T-helper 2 cell treated with Interferon-gamma antibody and Interleukin-4, amounts not matched to agents 5 μg/mL and 100 μg/mL, for 36 hours (primary cell): ENCODE measurements at places on chromosomes 2 and 18.

- no peak for DNase-seq
Measured at GRCh38 chr2:173990245-173990644, 25.1 kb upstream of the SP3 start.

GRCh38 chr2:206256706-206257205 lies 17.7 kb upstream of the ZDBF2 start:
- DNase-seq, result no peak

GRCh38 chr18:5155907-5156287 lies 41.2 kb downstream of the AKAIN1 start:
- DNase-seq, result no peak

GRCh38 chr2:65714866-65715265 lies 282.5 kb upstream of the SPRED2 start:
- no peak for DNase-seq

DNA sequence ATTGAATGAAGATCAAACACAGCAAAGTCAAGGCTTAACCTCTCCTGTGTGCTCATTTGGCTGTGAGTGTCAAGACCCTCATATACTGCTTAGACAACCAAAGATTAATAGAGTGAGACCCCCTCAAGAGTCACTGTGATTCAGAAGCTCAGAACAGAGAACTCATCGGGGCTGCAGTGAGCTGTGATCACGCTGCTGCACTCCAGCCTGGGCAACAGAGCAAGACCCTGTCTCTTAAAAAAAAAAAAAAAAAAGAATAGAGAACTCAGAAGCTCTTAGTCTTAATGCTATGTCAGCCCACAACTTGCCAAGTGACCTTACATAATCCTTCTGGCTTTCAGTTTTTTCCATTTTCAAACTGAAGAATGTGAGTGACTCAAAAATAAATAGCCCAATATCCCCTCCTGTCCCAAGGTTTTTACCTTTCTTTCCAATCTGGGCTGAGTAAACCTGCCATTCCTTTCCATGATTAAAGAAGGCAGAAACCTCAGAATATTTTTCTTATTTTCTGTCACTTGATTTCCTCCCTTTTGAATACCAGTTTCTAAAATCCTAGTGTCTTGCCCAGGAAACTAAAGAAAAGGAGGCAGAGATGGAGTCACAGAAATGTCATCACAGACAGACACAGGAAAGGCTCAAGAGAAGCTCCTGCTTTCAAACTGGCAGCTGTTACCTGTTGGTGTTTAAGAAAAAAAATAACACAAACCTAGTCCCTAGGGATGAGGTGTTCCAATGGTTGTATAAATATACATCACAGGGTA lies 102.4 kb downstream of the CACNB4 start:
- no peak for DNase-seq

DNA sequence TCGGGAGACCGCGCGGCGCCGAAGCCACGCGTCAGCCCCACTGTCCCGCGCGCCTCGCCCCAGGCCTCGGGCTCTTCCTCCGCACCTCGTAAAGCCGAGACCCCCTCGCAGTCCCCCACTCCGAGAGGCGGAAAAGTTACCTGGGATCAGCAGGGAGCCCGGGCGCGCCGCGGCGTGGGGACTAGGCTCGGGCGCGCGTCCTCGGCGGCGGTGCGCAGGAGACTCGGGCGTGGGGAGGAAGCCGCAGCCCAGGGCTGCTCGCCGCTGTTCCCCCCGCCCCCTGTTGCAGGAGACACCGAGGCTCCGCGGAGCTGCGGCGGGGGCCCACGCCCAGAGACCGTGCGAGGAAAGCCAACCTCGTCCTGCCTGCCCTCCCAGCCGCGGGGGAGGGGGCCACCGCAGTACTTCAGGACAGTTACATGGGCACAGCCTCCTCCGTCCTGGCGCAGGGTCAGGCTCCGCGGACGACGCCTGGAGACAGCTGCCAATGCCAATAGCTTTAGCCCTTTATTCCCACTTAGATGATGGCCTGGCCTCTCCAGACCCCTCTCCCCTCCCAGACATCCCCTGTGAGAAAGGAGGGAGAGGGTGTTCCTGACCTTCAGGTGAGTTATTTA lies at the start of gene EPB41L3:
EPB41L3 (minus strand) TSS at position 225 of the 617 bp plus-strand sequence. CDS start 54,814 bp downstream, outside the sequence.
- DNase-seq, result no peak

GRCh38 chr2:70202236-70202806 lies 11.5 kb upstream of the C2orf42 start:
- DNase-seq, result no peak

DNA sequence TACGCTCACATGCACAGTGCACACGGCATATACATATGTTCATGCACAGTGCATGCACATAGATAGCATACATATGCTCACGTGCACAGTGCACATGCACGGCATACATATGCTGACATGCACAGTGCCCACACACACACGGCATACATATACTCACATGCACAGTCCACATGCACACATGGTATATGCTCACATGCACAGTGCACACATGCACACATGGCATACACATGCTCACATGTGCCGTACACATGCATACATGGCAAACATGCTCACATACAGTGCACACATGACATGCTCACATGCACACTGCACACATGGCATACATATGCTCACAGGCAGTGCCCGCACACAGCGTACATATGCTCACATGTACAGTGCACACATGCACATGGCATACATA lies 97.7 kb upstream of the CTDP1 start:
- DNase-seq, result no peak

DNA sequence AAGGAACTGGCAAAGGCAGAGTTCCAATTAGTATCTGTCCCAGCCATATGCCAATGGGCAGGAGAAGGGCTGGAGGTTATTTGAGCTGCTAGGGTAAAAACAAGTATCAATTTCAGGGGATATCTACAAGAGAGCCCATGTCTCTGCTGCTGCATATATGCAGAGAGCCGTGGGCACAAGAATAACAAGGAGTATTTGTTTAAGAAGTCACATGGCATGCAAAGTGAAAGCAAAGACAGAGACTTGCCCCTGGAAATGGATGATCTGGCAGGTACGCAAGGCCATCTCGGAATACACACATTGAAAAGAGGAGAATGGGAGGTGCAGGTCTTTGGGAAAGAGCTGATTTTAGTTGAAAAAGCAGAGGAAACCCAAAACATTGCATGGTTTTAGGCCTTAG lies 170.6 kb downstream of the EVA1A start:
- no peak for DNase-seq

- DNase-seq, result no peak
Measured at GRCh38 chr2:236505041-236505440, 64.6 kb upstream of the ACKR3 start.
